NK-92 treated with Interleukin-12 subunit alpha and Interleukin-12 subunit beta, amount 100 ng/mL, for 24 hours (cell line): ENCODE measurements at places on chromosomes 2 and 18.

- no peak for DNase-seq
Measured at GRCh38 chr18:57837917-57838548, 34.9 kb upstream of the ATP8B1 start.

- DNase-seq: no peak
Measured at GRCh38 chr2:216710551-216711301, 15.4 kb upstream of the IGFBP5 start.

- no peak for DNase-seq
Measured at GRCh38 chr2:238557431-238557830, 130.7 kb downstream of the ASB1 start.

DNA sequence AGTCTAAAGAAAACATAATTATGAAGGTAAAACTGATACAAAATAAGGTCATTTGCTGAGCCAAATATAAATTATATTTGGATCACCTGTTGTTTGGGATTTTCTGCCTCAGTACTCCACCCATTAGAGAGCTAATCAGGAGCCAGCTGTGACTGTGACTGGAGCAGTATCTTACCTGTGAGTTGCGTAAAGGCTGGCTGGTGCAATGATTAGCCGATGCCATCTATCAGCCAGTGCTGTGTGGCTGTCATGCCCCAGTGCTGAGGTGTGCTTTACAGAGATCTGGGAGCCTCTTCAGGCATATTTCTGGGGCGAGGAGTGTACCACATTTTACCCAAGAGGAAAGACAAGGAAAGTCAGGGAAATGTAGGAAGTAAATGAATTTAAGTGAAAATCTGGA, 191.8 kb downstream of the LRRTM1 start:
- DNase-seq: no peak

GRCh38 chr2:8022908-8023640, 658.8 kb upstream of the ID2 start:
- no peak for DNase-seq

GRCh38 chr2:203869223-203870042, 1.9 kb downstream of the CTLA4 start:
- peak; percentile 49 for DNase-seq

DNA sequence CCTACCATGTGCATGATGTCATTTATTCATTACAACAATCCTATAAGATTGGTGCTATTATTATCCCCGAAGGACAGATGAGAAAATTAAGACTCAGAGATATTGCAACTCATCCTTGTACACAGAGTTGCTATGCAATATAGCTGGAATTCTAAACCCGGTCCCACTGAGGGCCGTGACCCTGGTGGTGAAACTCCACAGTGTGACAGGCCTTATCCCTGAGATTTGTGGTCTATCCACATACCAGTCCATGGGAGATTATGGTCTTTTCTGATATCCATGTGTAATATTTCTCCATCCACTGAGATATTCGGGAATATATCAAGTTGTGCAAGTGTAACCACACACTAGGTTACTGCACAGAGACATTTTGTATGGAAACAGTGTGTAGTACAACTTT, 305.2 kb downstream of the TXNL1 start:
- no peak for DNase-seq

- no peak for DNase-seq
Measured at GRCh38 chr18:905307-905947, 756 bp downstream of the ADCYAP1 start.

- no peak for DNase-seq
Measured at GRCh38 chr2:232976666-232977437, 36.2 kb downstream of the NGEF start.

- DNase-seq: no peak
Measured at GRCh38 chr2:154992826-154993225, 294.3 kb downstream of the KCNJ3 start.

DNA sequence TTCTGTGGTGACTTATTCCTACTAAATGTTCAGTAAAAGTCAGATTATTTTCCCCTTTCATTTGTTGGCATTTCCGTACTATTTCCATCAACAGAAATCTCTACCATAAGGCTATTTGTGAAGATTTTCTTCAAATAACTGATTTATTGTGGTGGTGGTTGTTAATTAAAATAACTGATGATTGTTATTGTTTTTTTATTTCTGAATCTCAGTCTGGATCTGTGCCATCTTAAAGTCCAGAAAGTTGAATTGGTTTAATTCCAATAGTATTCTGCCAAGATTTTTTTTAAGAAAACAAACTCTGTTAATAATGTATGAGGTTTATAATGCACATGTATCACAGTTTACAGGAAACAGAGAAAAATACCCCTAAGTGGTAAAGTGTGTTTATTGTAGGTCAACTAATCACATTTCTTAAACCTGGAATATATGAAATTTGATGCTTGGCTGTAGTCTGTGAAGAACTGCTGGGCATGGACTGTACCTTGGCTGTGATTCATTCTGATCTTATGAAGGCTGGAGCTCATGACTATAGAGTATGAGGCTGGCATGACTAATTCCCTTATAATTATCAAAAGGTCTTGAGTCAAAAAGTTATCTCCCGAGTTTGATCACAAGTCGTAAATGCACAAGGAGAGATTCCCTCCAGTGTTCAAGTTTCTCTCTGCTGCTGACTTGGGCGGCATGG, 134.2 kb upstream of the RND3 start:
- DNase-seq: no peak

DNA sequence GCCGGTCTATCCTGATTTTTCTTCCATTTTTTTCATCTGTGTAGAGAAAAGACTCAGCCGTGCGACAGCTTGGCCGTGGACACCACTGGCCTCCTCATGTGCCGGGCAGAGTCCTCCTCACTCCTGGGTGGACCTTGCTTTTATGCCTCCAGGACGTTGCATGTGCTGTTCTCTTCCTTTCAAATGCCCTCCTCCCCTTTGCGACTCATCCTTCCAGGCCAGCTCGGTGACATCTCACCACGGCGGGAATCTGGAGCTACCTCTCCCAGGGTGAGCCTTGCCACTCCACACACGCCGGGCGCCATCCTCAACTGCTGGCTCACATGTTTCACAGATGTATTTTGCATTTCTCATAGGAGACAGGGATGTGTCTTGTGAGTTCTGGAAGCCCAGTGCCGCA, 198.5 kb upstream of the HDAC4 start:
- no peak for DNase-seq

GRCh38 chr2:9744256-9745004, 98.8 kb upstream of the TAF1B start:
- no peak for DNase-seq

GRCh38 chr2:85804583-85804982, 50.8 kb downstream of the ATOH8 start:
- peak; percentile 55 for DNase-seq

- no peak for DNase-seq
Measured at GRCh38 chr2:240355962-240356361, 79.5 kb upstream of the GPC1 start.

- DNase-seq: peak; percentile 12
Measured at GRCh38 chr2:172200495-172201085, 97.9 kb upstream of the DLX2 start.

- no peak for DNase-seq
Measured at GRCh38 chr2:201223089-201224073, 37.0 kb upstream of the CASP8 start.

- no peak for DNase-seq
Measured at GRCh38 chr18:72630991-72631390, 86.8 kb upstream of the CBLN2 start.

GRCh38 chr2:195985741-195986140, 82.9 kb downstream of the DNAH7 start:
- no peak for DNase-seq

GRCh38 chr2:160368988-160369930, 124.3 kb downstream of the RBMS1 start:
- no peak for DNase-seq

GRCh38 chr2:196482119-196483065, 157.1 kb upstream of the CCDC150 start:
- no peak for DNase-seq

DNA sequence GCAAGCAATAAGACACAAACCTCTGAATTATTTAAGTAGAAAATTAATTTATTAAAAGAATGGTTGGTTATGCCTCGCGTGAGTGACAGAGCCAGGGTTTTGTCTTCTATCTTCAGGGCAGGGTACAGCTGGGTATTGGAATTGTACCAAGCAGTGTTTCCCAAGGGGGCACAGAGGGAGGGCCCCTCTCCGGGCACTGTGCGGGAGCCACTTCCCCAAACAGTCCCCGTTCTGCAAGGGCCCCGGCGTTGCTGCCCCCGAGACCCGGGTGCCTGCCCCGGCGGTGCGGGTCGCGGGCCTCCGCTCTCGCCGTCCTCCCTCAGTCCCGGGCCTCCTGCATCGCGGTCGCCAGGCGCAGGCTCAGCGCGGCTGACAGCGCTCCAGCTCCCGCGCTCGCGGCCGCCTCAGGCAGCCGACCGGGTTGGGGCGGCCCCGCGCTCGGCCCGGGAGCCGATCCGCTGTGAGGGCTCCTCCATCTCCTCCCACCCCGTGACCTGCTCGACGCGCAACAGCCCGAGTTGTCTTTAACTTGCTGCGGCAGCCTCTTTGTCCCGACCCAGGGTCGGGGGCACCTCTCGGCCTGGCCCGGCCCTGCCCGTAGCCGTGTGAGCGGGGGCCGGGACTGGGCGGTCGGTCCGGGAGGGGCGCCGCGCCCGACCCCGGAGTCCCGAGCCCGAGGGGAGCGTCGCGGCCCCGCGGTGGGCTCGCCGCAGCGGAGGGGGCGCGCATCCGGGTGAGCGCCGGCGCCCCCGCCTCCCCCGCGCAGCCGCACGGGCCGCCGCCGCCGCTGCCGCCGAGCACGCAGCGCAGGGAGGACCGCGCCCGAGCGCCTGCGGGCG, 620 bp upstream of the GALNT1 start:
- DNase-seq: peak; percentile 30

- DNase-seq: no peak
Measured at GRCh38 chr2:64017811-64018700, 1.2 kb downstream of the VPS54 start.

DNA sequence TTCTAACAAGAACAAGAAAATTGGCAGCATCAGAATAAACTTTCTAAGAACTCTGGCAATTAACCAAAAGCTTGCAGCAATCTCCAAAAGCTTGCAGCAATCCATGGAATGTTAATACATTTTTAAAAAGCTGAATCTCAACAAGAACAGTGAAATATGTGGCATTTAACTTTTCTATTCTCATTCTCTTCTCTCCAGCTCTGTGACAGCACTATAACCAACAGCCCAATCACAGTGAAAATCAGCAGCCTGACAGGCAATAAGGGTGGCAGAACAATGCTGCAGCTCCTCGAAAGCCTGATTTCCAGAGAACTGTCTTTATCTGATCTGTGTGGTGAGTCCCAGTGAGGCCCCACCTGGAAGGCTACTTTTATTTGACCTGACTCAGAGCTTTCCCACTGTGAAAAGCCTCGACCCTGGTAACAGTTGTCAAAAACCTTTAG, 60.0 kb downstream of the TMEM131 start:
- no peak for DNase-seq

DNA sequence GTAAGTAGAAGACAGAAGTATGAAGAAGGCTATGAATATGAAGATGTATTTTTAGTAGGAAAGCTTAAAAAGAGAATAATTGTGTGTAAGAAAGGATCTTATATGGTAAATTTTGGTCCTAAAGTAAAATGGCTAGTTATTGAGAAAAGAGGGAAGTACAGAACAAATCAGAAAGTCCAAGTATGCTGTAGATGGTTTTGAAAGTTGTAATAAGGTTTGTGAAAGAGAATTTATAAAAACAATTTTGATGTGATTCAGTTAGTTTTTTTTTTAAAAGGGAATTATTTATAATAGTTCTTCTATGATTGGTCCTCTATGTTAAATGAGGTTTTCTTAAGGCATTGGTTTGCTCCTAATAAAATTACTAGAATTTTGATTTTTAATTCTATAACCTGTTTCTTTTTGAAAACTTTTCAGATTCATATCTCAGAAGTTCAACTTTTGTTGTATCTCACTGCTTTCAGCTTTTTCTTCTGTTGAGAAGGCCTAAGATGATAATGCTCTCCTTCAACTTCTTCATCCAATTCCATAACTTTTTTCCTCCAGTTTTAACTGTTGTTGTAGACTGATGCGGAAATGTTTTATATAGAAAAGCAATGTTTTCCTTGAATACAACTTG, 322.7 kb downstream of the NOL4 start:
- no peak for DNase-seq

DNA sequence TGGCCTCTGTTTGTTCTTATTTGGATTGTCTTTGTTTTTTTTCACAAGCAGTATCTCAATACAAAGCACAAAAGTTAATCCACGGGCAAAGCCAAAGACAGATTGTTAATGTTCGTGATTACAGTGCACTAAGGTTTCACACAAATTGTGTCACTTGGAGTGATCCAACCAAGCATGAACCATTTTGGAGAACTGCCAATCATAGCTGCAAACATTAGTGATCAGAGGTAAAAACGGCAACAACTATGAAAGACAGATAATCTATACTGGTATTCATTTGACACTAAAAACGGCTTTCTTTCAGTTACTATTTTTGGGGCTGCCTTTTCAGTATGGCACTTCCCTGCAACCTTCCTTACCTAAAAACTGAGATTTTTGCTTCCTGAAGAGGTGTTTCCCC, 213.1 kb upstream of the GULP1 start:
- DNase-seq: no peak

DNA sequence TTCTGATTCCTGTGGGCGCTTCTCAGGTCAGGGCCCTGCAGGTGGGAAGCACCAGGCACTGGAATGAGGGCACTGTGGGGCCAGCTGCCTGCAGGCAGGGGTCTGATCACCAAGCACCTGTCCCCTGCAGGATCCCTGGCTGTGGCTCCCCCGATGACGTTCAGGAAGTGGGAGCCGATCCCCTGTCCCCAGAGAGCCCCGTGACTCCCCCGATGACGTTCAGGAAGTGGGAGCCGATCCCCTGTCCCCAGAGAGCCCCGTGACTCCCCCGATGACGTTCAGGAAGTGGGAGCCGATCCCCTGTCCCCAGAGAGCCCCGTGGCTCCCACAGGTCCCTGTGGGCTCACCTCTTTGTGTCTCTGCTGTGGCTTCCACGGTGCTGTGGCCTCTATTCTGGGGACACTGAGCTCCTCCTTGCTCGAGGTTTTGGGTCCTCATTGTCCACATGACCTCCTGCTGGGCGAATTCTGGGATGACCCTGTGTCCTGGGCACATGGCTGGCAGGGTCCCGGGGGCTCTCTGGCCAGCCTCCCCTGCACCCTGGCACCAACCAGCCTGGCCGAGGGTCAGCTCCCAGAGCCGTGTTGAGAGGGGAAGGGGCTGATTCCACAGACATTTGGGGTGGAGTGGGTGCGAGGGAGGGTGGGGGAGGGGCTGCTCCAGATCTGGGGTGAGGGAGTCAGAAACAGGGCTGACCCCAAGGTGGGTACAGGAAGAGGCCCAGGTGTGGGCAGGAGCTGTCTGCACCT, 4.8 kb downstream of the NEU4 start:
- DNase-seq: no peak

DNA sequence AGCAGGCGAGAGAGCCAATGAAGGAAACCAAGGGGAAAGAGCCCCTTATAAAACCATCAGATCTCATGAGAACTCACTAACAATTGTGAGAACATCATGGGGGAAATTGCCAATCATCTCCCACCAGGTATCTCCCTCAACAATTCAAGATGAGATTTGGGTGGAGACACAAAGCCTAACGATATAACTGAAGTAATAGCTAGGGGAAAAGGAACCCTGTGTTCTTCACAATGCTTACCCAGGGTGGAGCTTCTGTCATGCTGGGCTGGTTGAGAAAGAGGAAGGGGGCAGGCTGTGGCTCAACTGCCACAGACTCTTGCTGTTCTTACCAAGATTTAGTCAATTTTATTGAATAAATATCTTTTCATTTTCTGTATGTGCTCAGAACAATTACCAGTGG, 392.1 kb upstream of the HS6ST1 start:
- no peak for DNase-seq
